Activated naive CD8-positive, alpha-beta T cell treated with anti-CD3 and anti-CD28 coated beads, Interleukin-2, amount 10 ng/mL, durations not matched to agents 7 days and 5 days (primary cell): ENCODE measurements at places on chromosomes 3 and 15. TPM values are rescaled to one million over a fixed set of nuclear protein-coding genes. Genes with fewer than 3 reads are reported as not detected.
A peak's percentile ranks its signal among the peaks of the same experiment; 100 is the strongest.

The HTR3E gene
- total RNA-seq: not detected

The PHC3 gene
- total RNA-seq: 105 TPM

The SERP1 gene
- 89.8 TPM for total RNA-seq

The SLC30A4 gene
- 3.5 TPM for total RNA-seq

The IL17RC gene
- total RNA-seq: 0.22 TPM

The DAZL gene
- not detected for total RNA-seq

The PLA1A gene
- total RNA-seq: 0.19 TPM

The RNF168 gene
- 48.4 TPM for total RNA-seq

- peaks cover 4% of the 10 kb centered on the region for H3K27me3 ChIP-seq
- H3K36me3 ChIP-seq: no peaks in the 10 kb centered on the region
- no peaks in the 10 kb centered on the region for H3K4me1 ChIP-seq
- H3K27ac ChIP-seq: no peak overlapping the region
- no peak overlapping the region for H3K4me3 ChIP-seq
- DNase-seq: no peak
Measured at GRCh38 chr15:37034835-37035748, 65.3 kb downstream of the MEIS2 start.

- H3K4me1 ChIP-seq: peaks cover 29% of the 10 kb centered on the region
- peak; percentile 57 for DNase-seq
- peaks cover 5% of the 10 kb centered on the region for H3K27me3 ChIP-seq
- H3K36me3 ChIP-seq: no peaks in the 10 kb centered on the region
- peak overlapping the region; percentile 81 for H3K4me3 ChIP-seq
Measured at GRCh38 chr3:9727041-9727595, 4.4 kb upstream of the BRPF1 start.

DNA sequence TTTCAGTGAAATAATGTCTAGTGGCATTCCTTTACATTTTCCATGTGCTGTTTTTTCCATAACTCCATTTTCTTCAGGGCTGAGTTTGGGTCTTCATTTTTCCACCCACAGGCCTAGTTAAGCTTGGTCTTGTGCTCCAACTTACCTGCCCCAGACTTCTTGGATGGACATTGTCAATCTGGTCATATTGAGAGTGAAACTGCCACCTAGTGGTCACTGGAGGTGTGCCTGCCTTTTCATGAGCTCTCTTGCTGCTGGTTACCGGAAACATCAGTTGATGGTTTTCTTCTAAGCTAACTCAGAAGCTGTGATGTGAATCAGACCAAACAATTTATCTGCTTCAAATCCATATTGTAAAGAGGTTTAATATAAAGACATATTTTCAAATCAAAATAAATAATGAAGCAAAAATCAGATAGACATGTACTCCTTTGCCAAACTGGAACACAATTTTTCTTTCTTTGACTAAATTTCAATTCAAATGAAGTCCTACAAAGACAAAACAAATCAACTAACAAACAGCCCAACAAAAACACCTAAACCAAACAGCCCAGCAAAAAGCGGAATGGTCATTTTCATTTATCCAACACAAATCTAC is 135.1 kb upstream of the RASGRP1 start:
- peak overlapping the region; percentile 1 for H3K4me3 ChIP-seq
- H3K36me3 ChIP-seq: no peaks in the 10 kb centered on the region
- peak overlapping the region; percentile 75 for H3K27ac ChIP-seq
- peaks cover 6% of the 10 kb centered on the region for H3K27me3 ChIP-seq
- H3K4me1 ChIP-seq: peaks cover 51% of the 10 kb centered on the region

GRCh38 chr15:85785887-85786780 is 8.6 kb downstream of the KLHL25 start:
- peaks cover 3% of the 10 kb centered on the region for H3K36me3 ChIP-seq
- H3K27ac ChIP-seq: peak overlapping the region; percentile 86
- peaks cover 47% of the 10 kb centered on the region for H3K4me1 ChIP-seq
- no peak for DNase-seq

- no peak for DNase-seq
- no peaks in the 10 kb centered on the region for H3K4me1 ChIP-seq
- no peak overlapping the region for H3K4me3 ChIP-seq
- no peaks in the 10 kb centered on the region for H3K36me3 ChIP-seq
- H3K27ac ChIP-seq: no peak overlapping the region
Measured at GRCh38 chr15:58078591-58078990, 13.1 kb upstream of the ALDH1A2 start.

DNA sequence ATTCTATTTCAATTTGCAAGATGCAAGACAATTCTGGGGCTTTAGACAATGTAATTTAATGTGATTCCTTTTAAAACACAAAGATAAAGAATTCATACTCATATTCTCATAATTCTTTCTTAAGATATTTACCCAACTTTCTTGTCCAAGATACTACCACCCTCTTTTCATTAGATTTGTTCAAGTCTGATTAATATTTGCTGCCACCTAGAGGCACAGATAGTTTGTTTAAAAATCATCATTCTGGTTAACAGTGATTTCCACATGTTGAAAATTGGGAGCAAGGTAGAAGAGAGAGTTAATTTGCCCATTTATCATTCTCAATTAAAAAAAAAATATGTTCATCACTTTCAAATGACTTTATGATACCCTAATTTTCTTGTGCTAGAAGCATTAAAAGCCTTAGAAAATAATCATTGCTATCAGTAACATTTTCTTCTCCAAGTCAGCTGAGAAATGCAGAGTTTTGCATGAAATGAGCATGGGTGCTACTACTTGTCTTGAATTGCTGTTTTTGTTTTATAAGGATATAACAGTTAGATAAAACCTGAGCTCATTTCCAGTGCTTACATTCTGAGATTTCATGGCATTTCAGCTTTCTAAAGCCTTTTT is 11.6 kb downstream of the TAMM41 start:
- no peaks in the 10 kb centered on the region for H3K27me3 ChIP-seq
- no peaks in the 10 kb centered on the region for H3K4me1 ChIP-seq
- H3K4me3 ChIP-seq: no peak overlapping the region
- no peak for DNase-seq
- H3K36me3 ChIP-seq: peaks cover 18% of the 10 kb centered on the region

DNA sequence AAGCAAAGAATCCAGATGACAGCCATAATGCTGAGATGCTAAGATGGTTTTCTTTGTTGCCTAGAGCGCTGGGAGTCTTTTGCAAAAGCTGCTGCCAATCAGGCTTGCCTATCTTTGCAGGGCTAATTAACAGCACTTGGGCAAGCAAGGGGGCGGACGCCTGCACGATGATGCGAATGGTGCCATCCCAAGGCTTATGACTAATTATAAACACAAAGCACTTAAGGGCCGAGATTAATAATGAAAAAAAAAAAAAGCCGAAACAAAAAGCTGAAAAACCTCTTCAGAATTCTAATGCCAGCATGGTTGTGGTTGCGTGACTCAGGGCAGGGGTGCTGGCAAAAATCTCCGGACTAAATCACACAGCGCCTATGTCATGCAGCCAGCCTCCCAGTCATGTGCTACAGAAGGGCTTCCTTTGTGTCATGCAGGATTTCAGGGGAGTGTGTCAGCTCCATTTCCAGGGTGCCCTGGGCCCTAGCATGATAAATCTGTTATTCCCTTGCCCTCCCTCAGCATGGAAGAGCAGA is 185.0 kb upstream of the ANKRD28 start:
- peaks cover 3% of the 10 kb centered on the region for H3K27me3 ChIP-seq
- no peak overlapping the region for H3K27ac ChIP-seq
- H3K4me3 ChIP-seq: no peak overlapping the region
- no peaks in the 10 kb centered on the region for H3K4me1 ChIP-seq

- H3K4me1 ChIP-seq: peaks cover 6% of the 10 kb centered on the region
- H3K27me3 ChIP-seq: peaks cover 3% of the 10 kb centered on the region
- H3K27ac ChIP-seq: no peak overlapping the region
- no peak overlapping the region for H3K4me3 ChIP-seq
- DNase-seq: peak; percentile 38
- H3K36me3 ChIP-seq: no peaks in the 10 kb centered on the region
Measured at GRCh38 chr15:72306211-72306785, 13.7 kb downstream of the CELF6 start.

- no peak overlapping the region for H3K27ac ChIP-seq
- no peaks in the 10 kb centered on the region for H3K27me3 ChIP-seq
- no peak for DNase-seq
- H3K4me1 ChIP-seq: no peaks in the 10 kb centered on the region
- no peak overlapping the region for H3K4me3 ChIP-seq
Measured at GRCh38 chr3:118151164-118151563, 883.5 kb downstream of the IGSF11 start.

DNA sequence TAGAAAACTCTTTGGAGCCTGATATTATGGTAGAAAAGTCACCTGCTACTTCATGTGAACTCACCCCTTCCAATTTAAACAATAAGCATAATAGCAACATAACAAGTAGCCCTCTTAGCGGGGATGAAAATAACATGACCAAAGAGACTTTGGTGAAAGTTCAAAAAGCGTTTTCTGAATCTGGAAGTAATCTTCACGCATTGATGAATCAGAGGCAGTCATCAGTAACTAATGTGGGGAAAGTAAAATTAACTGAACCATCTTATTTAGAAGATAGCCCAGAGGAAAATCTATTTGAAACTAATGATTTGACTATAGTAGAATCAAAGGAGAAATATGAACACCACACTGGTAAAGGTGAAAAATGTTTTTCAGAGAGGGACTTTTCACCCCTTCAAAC is 5.1 kb upstream of the SCG5 start:
- no peak overlapping the region for H3K27ac ChIP-seq
- no peak for DNase-seq
- H3K4me3 ChIP-seq: no peak overlapping the region
- peaks cover 49% of the 10 kb centered on the region for H3K36me3 ChIP-seq
- H3K27me3 ChIP-seq: no peaks in the 10 kb centered on the region

GRCh38 chr15:67741308-67741707 is 84.0 kb upstream of the SKOR1 start:
- peaks cover 14% of the 10 kb centered on the region for H3K36me3 ChIP-seq
- no peak overlapping the region for H3K4me3 ChIP-seq
- H3K4me1 ChIP-seq: peaks cover 38% of the 10 kb centered on the region
- H3K27ac ChIP-seq: no peak overlapping the region
- DNase-seq: no peak

GRCh38 chr3:180870008-180870699 is 42.3 kb upstream of the FXR1 start:
- H3K36me3 ChIP-seq: no peaks in the 10 kb centered on the region
- peaks cover 1% of the 10 kb centered on the region for H3K4me1 ChIP-seq
- H3K4me3 ChIP-seq: no peak overlapping the region
- no peak overlapping the region for H3K27ac ChIP-seq
- no peak for DNase-seq
- H3K27me3 ChIP-seq: peaks cover 26% of the 10 kb centered on the region

- no peaks in the 10 kb centered on the region for H3K36me3 ChIP-seq
- DNase-seq: no peak
- no peaks in the 10 kb centered on the region for H3K4me1 ChIP-seq
- H3K4me3 ChIP-seq: no peak overlapping the region
Measured at GRCh38 chr15:46620392-46621013, 985.7 kb downstream of the SQOR start.

GRCh38 chr3:56886314-56886713 is 84.6 kb upstream of the ARHGEF3 start:
- H3K27ac ChIP-seq: no peak overlapping the region
- DNase-seq: no peak
- no peaks in the 10 kb centered on the region for H3K27me3 ChIP-seq
- H3K36me3 ChIP-seq: peaks cover 22% of the 10 kb centered on the region

DNA sequence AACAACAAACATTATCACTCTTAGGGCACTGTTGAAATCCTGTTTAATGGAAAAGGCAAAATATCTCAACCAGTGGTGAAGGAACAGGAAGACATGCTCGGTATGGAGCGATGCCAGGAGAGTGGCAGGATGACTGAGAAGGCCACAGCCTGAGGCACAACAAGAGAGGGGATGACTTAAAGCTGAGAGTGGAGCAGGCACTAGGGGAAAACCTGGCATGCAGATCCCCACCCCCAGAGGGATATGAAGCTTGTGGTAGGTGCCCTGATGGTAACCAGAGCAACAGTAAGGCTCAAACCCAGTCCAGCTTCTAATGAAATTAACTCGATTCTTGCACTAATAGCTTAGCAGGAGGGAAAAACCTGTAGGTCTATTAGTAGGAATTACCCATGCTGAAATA is 40.4 kb downstream of the LYSMD4 start:
- peaks cover 41% of the 10 kb centered on the region for H3K36me3 ChIP-seq
- H3K27ac ChIP-seq: no peak overlapping the region
- H3K27me3 ChIP-seq: no peaks in the 10 kb centered on the region
- DNase-seq: no peak

DNA sequence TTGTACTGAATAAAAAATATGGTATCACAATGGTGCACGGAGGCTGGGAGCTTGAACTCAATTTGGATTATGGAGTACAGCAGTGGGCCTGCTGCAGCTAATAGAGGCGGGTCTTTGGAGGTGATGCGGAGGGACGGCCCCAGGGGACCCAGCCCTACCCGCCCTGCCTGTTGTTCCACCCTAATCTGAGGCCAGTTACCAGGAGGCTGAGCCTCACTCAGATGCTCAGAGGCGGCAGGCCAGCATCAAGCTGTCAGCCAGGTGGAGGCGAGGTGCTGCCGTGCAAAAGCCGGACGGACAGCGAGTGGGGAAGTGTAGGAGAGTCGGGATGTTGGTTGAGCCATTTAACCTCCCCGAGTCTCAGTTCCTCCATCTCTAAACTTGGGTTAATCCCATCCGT is 218.5 kb upstream of the RGMA start:
- no peak for DNase-seq
- no peak overlapping the region for H3K27ac ChIP-seq
- H3K4me3 ChIP-seq: no peak overlapping the region
- no peaks in the 10 kb centered on the region for H3K4me1 ChIP-seq
- H3K27me3 ChIP-seq: no peaks in the 10 kb centered on the region
- no peaks in the 10 kb centered on the region for H3K36me3 ChIP-seq

- no peaks in the 10 kb centered on the region for H3K36me3 ChIP-seq
- no peak for DNase-seq
- no peaks in the 10 kb centered on the region for H3K4me1 ChIP-seq
- no peak overlapping the region for H3K27ac ChIP-seq
Measured at GRCh38 chr3:65701516-65701915, 337.2 kb downstream of the MAGI1 start.

DNA sequence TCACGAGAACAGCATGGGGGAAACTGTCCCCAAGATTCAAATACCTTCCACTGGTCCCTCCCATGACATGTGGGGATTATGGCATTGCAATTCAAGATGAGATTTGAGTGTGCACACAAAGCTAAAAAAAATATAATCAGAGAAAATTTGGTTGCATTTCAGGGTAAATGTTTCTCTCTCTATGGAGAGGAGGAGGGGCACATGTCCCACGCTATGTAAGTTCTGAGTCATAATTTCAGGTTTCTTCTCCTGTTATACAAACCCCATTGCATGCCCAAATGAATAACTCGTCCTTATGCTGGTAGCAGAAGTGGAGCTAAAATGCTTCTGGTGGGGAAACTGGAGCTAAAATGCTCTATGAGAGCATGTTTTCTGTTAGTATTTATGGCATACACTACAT is 209.7 kb upstream of the DCBLD2 start:
- H3K27me3 ChIP-seq: no peaks in the 10 kb centered on the region
- DNase-seq: no peak
- no peak overlapping the region for H3K27ac ChIP-seq

DNA sequence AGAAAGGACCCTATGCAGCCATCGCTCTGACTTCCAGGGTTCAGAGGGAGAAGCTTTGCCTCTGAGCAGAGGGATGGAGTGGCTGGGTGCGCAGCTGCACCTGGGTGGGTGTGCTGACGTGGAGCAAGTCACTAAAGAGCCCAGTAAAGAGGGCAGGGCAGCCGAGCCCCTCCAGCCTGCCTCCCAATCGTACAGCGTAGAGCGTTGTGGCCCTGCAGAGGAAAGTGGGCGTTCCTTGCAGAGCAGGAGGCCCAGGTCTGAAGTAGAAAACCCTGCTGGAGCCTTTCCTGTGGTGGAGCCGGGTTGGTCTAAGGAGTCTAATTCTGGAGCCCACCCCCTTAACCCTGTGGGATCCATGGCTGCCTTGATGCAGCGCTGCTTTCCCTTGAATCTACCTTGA is 61.0 kb downstream of the ABTB1 start:
- no peaks in the 10 kb centered on the region for H3K36me3 ChIP-seq
- peaks cover 7% of the 10 kb centered on the region for H3K4me1 ChIP-seq
- H3K27me3 ChIP-seq: peaks cover 24% of the 10 kb centered on the region
- no peak for DNase-seq
- no peak overlapping the region for H3K27ac ChIP-seq
- no peak overlapping the region for H3K4me3 ChIP-seq
